CD4-positive, alpha-beta T cell treated with Interleukin-15 for 1 hour (primary cell): ENCODE measurements at places on chromosomes 12 and 14.
A peak's percentile ranks its signal among the peaks of the same experiment; 100 is the strongest.

DNA sequence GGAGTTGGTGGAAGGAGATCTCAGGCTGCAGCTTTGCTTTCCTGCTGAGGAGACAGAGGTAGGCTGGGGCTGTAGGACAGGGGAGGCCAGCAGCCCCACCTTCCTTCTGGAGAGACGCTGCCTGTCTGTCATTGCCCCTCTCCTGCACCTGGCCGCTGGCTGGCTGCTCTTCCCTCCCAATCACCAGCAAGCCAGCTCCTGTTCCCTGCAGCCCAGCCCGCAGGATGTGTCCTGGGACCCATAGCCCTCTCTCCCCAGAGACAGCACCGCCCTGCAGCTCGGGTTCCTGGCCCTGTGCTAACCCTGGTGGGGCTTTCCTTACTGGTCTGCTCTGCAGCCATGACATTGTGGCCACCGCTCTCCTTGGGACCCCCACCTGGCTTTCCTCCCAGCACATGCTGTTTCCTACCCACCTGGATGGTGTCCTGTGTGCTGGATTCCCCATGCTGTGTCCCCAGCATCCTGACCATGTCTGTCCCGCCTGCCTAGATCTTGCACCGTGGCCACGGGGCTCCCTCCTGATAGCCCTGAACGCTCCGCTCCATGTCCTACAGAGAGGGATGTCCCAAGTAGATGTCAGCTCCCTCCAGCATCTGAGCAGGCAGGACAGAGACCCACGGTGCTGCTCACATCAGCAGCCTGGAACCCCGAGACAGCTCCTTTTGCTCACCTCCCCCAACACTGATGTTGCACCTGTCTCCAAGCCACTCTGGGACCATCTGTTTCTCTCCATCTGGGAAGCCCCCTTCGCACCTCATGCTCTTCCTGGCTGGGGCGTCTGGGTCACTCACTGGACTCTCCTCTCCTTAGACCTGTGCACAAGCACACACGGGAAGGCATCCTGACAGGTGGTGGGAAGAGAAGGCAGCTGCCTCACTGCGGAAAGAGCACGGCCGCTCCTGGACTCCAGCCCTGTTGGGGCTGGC, 1.1 kb upstream of the MTA1 start:
- no peak for DNase-seq

- no peak for DNase-seq
Measured at GRCh38 chr12:40209886-40210285, 14.9 kb upstream of the LRRK2 start.

DNA sequence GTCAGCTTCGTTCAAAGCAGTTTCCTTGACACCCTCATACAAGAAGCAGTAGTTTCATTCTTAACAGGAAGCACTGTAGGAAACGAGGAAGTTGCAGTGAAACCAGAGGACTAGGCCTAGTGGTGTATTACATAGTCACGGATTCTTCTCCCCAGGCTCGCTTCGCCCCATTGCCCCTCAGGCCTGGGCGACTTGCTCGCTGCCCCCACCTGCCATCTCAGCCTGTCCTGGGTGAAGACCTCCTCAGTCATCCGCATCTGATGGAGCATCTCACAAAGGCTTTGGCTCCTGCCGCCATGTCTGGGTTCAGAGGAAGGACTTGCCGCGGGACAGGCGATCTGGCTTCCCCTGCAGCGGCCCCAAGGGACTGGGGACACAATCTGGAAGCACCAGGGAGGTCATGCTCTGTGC, 93.5 kb downstream of the LMNTD1 start:
- peak; percentile 26 for DNase-seq

DNA sequence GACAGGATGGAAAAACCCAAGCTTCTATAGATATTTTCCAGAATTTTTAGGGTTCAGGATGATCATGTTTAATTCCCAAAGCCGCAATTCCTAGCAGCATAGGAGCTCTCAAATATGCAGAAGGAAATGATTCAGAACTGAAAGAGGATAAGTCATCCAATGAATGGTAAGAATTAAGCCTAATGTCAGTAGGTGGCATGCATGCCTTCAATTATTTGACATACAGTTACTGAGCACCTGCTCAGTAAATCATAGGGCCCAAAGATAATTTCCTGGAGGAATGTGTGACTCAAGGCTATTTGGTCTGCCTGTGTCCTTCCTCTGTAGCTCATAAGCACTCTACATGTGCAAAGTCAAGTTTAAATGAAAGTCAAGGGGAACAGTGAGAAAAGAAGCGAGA, 116.8 kb upstream of the SLC38A4 start:
- DNase-seq, result no peak

GRCh38 chr12:132155771-132156572, 11.7 kb downstream of the NOC4L start:
- no peak for DNase-seq

DNA sequence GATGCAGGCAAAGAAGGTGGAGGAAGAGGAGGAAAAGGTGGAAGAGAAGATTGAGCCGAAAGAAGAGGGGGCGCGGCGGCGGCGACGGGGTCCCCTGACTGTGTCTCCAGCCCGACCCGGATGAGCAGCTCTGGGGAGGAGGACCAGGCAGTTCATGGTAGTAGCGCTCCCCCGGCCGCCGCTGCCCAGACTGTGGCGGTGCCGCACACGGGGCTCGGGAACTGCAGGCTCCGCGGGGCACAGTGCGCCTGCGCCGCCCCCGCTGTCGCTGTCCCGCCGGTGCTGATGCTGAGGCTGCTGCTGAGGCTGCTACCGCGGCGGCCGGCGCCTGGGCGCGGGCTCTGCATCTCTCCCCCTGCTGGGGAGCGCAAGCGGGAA, at the start of gene KCNH5:
TSS of gene KCNH5 (minus strand) at position 225 of the 378 bp plus-strand sequence. CDS start 272 bp downstream, outside the sequence.
- no peak for DNase-seq

DNA sequence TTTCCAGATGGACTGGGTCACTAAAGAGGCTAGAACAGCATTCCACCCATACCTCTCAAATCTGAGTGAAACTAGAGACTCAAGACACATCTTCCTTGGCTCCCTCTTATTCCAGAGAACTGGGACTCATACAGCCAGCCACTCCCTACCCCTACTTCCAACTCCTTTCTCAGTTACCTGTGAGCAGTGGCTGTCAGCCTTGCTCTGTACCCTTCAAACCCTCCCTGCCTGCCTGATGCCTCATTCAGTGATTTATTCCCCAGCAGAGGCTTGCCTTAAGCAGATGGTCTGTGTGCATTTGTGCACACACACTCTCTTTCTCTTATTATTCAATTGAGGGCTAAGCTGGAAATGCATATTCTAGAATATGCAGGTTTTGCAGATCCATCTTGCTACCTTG, 14.6 kb downstream of the GPR84 start:
- DNase-seq, result no peak

DNA sequence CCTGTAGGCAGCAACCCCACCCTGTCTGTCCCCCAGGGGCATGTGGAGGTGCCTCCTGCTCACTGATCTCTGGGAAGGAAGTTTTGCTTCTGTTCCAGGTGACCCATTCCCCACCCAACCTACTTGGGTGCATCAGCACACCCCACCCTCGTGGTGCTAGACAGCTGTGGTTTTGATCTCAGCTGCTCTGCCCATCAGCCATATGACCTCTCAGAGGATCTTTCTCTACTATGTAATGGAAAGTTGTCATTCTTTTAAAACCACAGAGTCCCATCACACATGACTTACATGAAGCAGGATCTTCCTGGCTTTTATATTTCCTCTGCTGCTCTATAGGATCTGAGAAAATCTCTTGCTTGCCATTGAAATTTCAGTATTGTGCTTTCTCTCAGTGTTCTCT, 13.5 kb upstream of the KRT82 start:
- no peak for DNase-seq

- no peak for DNase-seq
Measured at GRCh38 chr12:66268562-66268961, 33.7 kb upstream of the HELB start.

DNA sequence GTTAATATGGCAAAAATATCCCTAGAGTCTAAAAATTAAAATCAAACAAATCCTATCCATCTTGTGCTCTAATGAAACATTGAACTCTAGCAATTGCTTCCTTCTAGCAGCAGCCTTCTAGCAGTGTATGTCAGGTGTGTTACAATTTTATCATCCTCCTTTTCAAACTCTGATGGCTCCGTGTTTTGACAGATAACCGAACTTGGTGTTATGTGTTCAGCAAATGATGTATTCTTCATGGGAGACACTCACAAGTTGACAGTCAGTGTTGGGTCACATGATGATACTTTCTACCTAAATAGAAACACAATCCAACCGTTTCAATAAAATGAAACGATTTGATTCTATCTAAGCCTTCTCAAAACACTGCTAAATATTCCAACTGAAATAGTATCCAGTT, 525.3 kb upstream of the NOVA1 start:
- DNase-seq, result no peak
